AG20443 (cell line): ENCODE measurements at places on chromosomes 1 and 21.
A peak's percentile ranks its signal among the peaks of the same experiment; 100 is the strongest.

DNA sequence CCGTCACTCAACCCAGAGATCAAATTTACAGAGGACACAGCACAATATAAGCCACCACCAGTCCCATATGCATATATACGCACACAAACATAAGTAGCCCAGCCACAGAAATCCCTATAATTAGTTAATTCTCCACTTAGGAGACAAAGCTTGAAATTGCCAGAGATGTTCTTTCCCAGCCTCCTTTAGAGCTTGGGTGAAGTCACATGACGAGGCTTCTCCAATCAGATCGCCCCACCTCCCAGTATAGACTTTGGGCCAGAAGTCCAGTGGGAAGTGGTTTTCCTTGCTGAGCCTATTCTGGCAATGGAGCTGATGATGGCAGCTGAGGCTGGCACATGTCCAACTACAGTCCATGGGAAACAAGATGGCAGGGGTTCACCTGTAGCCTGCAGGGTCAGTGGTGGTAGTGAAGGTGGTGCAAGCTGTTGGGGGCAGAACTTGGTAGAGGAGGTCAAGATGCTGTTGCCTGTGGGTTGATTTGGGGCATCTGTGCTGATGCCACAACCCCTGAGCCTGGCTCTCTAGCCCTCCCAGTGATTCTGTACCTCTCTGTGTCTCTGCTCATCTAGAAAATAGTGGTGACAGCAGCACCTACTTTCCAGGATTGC, 535.9 kb downstream of the MATN1 start:
- DNase-seq: no peak

DNA sequence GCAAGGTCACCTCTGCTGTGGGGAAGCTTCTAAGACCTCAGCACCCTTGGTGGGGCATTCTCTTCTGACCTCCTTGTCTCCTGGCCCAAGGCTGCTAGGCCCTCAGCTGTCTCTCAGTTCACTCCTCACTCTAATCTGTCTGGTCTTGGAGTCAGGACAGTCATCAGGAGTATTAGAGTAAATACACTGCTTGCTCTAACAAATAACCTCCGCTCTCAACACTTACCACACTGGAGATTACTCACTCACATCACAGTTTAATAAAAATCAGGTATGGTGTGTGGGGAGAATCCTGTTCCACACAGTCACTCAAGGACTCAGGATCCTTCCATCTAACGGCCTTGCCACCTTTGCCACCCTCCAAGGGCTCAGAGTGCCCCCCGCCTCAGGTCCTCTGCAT, 26.6 kb upstream of the TMEM61 start:
- DNase-seq: no peak

DNA sequence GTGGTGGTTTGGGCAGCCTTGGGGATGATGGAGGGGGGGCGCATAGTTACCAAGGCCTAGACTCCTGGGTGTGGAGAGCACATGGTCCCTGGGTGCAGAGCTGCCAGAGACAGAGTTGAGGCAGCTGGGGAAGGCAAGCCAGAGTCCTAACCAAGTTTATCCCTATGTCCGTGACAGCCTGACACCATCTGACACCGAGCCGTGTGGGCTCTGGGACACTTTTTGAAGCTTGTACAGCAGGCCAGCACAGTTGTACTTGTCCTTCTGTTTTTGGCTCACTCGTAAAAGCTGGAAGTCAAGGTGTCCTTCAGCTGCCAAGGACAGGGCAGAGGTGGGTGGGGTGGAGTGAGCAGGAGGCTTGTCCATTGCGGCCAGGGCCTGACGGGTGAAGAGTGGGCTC, 28.5 kb downstream of the SLC26A9 start:
- DNase-seq: no peak

- no peak for DNase-seq
These were observed 795 bp upstream of the AHDC1 start for GRCh38 chr1:27604579-27605299.

DNA sequence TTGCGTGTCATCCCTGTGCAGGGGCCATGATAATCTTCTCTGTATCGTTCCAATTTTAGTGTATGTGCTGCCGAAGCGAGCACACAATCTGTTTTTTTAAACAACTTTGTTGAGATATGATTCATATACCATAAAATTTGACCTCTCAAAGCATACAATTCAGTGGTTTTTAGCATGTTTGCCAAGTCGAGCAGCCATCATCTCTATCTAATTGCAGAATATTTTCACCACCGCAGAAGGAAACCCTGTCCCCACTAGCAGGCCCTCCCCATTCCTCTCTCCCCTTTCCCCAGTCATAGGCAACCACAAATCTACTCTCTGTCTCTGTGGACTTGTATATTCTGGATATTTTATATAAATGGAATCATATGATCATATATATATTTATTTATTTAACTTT, 78.7 kb upstream of the TINAGL1 start:
- no peak for DNase-seq

GRCh38 chr1:179124873-179125272, 43.0 kb downstream of the TOR3A start:
- DNase-seq: no peak

- peak; percentile 77 for DNase-seq
These were observed 338.1 kb upstream of the SNX7 start for GRCh38 chr1:98323388-98323787.

- no peak for DNase-seq
These were observed 71.4 kb downstream of the MRPL37 start for GRCh38 chr1:54271341-54271740.

- DNase-seq: peak; percentile 89
These were observed 75.7 kb downstream of the BCAR3 start for GRCh38 chr1:93605812-93606512.

DNA sequence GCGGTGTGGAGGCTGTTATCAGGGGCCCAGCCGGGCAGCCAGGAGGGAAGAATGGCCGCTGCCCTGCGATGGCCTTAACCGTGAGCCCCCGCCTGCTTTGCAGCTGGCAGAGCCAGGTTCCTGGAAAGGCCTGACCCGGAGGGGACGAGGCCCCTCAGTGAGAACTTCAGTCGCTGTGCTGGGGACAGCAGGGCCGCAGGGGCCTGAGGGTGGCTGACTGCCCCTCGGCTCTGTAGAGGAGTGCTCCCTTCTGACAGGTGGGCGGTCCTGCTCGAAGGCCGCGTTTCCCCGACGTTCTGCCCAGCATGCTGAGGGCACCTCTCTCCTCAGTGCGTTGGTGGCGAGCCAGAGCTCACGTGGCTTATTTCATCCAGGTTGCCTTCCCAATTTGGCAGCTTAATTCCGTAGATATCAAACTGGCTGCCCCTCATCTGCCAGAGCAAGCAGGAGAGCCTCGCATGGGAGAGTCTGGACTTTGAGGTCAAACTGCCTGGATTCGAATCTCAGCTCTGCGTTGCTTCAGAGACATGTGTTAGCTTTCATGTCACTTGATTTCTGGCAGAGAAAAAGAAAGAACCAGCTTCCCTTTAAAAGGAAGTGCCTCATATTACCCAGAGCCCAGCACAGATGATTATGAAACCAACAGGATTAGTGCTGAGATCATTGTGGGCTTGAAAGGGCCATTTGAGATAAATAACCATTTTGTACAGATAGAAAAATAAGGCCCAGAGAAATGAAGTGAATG, 239.8 kb downstream of the SDCCAG8 start:
- peak; percentile 72 for DNase-seq

GRCh38 chr1:228883535-228883934, 148.3 kb downstream of the RHOU start:
- DNase-seq: no peak

- DNase-seq: no peak
These were observed 39.5 kb downstream of the RASAL2 start for GRCh38 chr1:178133239-178133989.

DNA sequence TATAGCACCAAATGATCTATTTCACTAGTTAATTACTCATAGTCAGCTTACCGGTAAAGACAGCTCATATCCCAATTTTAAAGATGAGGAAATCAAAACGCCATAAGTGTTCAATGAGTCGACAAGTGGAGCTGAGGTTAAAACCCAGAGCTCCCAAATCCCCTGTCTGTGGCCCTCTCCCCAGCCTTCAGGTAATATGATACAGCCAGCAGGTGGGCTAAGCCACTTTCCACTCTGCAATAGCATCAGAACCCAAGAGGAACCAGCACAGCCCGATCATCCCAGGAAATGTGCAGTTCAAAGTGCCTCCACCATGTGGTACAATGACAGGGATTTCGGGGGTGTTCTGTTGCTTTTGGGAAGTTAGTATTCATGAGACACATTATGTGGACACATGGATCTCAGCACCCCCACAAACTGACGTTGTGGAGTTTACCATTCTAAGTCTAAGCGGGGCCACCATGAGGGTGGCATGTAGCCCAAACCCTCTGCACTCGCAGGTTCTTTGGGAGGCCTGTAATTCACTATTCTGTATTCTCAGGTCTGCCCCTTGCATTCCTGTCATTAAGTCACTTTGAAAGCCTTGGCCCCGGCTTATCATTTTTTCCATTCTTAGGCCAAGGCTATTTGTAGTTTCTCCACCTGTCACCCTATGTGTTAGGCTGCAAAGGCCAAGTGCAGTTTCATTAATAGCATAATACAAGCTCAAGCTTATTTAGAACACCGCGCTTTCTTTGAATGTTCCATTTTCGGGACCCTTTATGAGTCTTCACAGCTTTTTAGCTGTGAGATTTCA, 26.3 kb upstream of the ACTN2 start:
- DNase-seq: no peak

DNA sequence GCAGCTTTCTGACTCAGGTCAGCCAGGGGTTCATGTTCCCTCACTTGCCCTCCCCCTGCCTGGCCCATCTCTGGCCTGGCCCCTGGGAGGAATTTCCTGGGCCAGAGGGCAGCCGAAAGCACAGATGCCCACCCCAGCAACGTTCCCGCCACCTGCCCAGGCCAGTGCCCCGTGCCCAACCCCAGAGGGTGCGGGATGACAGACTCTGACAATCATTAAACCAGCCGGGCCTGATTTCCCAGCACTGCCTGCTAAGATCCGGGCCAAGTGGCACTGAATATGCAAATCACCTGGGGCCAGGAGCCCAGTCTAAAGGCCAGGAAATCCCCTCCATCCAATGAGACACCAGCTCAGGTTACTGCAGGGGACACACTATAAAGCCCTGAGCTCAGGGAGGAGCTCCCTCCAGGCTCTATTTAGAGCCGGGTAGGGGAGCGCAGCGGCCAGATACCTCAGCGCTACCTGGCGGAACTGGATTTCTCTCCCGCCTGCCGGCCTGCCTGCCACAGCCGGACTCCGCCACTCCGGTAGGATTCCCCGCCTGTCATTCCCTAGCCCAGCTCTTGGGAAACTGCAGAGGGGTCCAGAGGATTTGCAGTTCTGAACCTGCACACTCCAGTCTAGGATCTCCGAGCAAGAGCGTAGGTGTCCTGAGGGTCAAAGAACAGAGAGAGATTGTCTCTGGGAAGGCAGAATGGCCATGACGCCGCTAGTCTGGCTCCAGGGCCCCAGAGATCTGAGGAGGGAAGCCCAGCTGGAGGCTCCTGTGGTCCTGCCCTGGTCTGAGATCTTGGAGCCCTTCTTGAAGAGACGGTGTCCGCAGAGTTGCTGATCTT, at the start of gene ELF3:
Gene ELF3 (plus strand): TSS at position 408 of the 836 bp plus-strand sequence. CDS start 550 bp downstream, outside the sequence.
- DNase-seq: no peak

GRCh38 chr1:1914971-1915692, at the start of gene CALML6:
TSS of gene CALML6 (plus strand) at chr1:1915260. CDS start at chr1:1915281, 21 bp downstream.
- no peak for DNase-seq

DNA sequence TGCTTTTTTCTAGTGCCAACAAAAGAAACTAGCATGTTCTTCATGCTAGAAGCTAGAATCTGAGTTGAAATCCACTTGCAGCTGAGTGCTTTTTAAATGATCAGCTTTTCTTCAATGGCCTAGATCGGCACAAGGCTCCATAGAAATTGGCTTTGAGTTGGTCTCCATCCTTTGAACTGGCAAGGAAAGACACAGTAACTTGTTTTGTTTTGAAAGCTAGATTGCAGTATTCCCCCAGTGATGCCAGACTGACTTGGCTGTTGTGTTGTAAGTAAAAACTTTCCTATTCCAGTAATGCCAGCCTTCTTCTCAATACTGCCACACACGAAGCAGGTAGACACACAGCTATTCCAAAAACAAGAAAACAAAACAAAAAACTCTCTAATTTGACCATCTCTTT, 139.1 kb downstream of the FMN2 start:
- no peak for DNase-seq

- no peak for DNase-seq
These were observed 160.5 kb downstream of the LRRC7 start for GRCh38 chr1:69728206-69728605.

DNA sequence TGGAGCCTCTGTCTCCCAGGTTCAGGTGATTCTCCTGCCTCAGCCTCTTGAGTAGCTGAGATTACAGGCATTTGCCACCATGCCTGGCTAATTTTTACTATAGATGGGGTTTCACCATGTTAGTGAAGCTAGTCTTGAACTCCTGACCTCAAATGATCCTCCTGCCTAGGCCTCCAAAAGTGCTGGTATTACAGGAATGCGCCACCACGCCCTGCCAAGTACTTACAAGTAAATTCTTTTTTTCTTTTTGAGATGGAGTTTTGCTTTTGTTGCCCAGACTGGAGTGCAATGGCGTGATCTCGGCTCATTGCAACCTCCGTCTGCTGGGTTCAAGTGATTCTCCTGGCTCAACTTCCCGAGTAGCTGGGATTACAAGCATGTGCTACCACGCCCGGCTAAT, 42.5 kb downstream of the RPRD2 start:
- no peak for DNase-seq

DNA sequence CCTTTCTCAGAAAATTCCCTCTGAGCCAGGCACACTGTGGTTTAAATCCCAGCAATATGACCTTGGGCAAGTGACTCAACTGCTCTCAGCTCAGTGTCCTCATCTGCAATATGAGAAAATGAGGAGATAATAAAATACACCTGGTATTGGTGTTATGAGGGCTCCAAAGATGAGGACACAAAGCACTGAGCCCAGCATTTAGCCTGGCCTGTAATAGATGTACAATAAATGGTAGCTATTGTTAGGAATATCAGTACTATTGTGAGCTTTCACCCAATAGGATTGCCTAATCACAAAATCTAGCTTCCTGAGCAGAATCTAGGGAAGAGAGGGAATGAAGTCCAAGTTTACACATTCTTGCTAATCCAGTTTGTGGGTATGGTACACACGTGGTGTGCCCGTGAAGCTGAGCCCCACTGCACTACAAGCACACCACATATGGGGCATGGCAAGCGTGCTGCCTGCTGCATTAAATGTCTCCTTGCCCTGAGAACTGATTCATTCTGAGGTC, 24.3 kb upstream of the SLC30A1 start:
- no peak for DNase-seq

GRCh38 chr1:203097001-203097400, 11.2 kb upstream of the MYOG start:
- DNase-seq: no peak

DNA sequence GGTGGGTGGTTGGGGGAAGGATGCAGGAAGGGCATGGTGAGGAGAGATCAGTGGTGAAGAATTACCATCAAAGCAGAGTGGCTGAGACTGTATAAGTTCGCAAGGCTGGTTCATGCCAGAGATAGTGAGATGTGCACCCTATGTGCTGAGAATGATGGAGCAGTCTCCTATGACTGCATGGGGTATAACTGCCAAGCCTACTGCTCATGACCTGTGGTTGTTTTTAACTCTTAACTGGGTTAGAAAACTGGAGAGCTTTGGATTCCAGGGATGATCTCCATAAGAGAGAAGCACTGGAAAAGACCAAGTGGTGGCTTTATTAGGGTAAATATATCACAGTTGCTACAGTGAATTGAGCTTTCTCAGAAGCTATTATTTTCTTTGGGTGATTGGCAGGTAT, 16.2 kb downstream of the WNT2B start:
- no peak for DNase-seq

GRCh38 chr1:193270996-193271395, 84.6 kb upstream of the B3GALT2 start:
- DNase-seq: no peak
